ENCODE measurements at places on chromosomes 2 and 18.

DNA sequence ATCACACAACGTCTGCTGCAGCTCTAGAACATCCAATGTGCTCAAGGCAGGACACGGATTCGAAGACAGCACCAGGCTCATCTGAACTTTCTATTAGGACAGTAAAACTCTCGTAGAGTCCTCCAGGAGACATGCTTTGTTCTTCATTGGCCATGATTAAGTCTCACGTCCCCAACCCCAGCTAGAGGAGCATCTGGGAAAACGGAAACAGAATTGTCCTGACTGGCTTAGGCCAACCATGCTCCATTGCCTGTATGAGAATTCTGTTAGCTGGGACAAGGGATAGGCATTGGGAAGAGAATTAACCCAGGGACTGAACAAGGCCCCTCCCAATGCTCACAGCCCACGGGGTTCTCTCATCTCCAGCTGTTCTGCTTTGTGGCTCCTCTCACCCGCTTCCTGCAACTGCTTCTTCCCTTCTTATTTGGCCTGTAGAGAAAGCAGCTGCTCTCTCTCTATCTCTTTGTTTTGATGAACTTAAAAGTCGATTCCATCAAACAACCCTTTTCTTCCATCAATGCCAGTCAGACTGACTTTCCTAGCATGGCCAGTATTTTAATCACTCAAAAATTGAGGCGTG, 75.6 kb downstream of the C1QL2 start:
- DNase-seq, result no peak

- DNase-seq, result no peak
These were observed 1.6 kb upstream of the ADNP2 start for GRCh38 chr18:80107426-80107825.

- DNase-seq, result no peak
These were observed 398 bp downstream of the CRYBA2 start for GRCh38 chr2:218992703-218993344.

GRCh38 chr2:235725841-235726240, 232.0 kb downstream of the AGAP1 start:
- no peak for DNase-seq

DNA sequence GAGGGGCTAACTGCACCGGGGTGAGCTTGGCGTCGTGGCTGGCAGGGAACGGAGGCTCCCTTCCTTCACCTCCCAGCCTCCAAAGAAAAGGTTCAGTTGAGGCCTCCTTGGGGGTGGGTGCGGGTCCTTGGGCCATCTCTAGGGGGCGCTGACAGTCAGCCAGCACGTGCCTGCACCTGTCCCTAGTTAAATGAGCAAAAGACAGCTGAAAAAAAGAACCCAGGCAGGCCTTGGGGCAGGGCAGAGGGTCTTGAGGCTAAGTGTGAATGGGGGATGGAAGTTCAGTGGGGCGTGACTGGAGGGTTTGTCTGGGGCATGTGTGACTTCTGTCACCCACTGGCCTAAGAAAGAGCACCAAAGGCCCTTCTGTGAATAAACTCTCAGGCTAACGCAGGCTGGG, 56.4 kb downstream of the ZFP36L2 start:
- DNase-seq, result peak; percentile 72

- no peak for DNase-seq
These were observed 84.0 kb downstream of the MYL12B start for GRCh38 chr18:3345885-3346284.

Data from activated T-cell treated with anti-CD3 and anti-CD28 coated beads for 48 hours (primary cell).